WTC11 (cell line): ENCODE measurements at places on chromosomes 7 and 10. TPM values are rescaled to one million over a fixed set of nuclear protein-coding genes. Genes with fewer than 3 reads are reported as not detected.

- no peak for DNase-seq
Measured at GRCh38 chr10:677038-677437, 12.4 kb downstream of the DIP2C start.

DNA sequence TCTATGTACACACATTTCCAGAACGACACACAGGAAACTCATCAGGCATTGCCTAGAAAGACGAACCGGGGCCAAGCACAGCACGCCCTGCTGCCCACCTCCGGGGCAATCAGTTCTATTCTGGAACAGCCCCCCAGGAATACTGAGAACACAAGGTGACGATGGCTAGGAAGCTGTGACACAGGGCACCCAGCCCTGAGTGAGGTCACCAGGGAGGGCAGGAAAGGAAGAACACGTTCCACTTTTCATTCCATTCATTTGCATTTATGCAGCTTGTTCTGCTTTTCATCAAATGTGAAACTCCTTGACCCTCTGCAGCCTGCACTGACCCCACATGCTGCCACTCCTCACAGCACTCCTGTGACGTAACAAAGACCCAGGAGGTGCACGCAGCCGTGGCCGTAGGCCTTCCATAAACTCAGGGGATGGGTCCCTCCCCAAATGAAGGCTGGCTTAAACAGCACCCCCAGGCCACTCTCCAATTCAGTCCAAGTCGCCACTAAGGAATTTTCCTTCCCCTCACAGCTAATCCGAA lies 28.9 kb downstream of the MAD1L1 start:
- DNase-seq, result peak; percentile 7

- no peak for DNase-seq
Measured at GRCh38 chr7:106169821-106170610, 57.9 kb upstream of the SYPL1 start.

- no peak for DNase-seq
Measured at GRCh38 chr10:70321897-70322890, 38.4 kb upstream of the NPFFR1 start.

- DNase-seq, result no peak
Measured at GRCh38 chr10:69317626-69318105, 39.4 kb downstream of the HK1 start.

DNA sequence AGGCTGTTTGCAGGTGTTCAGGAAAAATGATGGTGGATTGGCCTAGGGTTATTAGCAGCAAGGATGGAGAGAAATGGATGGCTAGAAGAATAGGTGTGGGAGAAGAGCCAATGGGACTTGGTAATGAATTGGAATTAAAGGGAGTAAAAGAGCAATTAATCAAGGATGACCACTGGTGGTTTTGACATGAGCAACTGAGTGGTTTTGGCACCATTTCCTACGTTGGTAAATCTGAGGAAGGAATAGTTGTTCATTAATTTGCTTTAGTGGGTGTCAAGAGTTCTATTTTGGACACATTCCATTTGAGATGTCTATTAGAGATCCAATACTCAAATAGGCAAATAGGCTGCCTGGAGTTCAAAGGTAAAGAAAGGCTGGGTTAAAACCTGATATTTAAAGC lies 38.2 kb upstream of the NRBF2 start:
- DNase-seq, result no peak

- DNase-seq, result no peak
Measured at GRCh38 chr10:18238870-18239485, 98.8 kb downstream of the CACNB2 start.

DNA sequence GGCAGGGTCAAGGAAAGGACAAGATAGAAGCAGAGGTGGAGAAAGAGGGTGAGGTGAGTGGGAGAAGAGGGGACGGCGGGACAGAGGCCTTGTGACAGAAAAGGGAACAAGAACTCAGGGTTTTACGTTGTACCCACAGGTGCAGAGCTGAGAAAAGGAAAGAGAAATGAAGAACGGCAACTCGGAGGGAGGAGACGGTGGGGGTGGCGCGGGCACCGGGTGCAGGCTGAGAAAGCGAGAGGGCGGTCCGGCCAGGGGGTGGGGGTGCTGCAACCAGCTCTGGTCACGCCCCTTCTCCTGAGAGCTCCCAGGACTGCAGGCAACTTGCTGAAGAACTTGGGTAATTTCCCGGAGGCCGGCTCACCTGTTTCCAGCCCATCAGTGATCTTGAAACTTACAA lies 65.3 kb downstream of the CARD11 start:
- DNase-seq, result peak; percentile 73

DNA sequence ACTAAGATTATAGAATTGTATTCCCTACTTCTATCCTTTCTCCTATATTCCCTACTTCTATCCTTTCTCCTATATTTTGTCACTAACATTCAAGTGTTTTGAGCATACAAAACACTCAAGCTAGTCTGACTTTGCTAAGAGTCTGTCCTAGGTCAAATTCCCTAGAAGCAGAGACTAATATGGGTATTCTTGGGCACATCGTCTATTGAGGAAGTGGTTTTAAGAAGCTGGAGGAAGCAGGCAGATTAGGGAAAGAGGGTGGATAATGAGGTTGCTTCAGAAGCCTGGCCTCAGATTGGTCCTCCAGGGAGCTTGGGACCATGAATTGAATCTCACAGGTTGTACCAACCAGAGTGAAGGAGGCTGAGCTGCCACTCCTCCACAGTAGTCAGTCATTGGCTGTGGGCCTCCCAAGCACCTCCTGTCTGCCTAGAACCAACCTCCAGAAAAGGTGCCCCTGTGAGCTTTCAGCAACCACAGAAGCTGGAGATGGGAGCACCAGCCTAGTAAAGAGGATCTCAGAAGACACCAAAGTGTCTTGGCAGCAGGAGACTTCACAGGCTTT lies 295.9 kb upstream of the PHF14 start:
- no peak for DNase-seq

- no peak for DNase-seq
Measured at GRCh38 chr7:148738737-148739535, 40.2 kb downstream of the CUL1 start.

DNA sequence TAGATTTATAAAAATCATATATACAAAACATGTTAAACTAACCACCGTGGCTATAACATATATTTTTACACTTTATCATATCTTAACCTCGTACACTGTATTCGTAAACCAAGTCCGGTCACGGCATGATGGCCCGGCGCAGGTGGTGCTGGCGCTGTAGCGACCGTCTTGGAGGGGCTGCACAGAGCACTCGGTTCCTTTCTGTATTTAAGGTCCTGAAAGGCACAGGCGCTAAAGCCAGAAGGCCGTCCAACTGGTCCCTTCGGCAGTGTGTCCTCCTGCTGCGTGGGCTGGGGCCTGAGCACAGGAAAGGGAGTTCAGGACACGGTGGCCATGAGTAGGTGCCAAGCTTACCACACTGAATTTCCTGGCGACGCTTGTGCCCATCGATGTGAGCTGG lies 33.8 kb downstream of the AMZ1 start:
- no peak for DNase-seq

DNA sequence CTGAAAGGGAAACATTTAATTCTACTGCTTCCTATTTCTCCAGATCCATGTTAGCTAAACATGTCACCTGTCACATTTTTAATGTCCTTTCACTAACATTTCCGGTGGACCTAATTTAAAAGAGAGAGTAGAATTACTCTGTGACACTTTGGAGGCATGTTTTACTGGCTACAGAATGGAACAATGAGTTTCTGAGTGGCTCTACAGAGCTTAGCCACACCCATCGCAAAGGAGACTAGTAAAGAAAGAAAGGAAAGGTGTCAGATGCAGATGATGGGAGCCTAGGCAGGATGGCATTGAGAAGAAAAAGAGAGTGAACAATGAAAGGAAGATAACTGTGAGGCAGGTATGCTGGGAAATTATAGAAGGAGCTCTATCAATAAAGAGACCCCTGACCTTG lies 35.9 kb downstream of the NDUFB2 start:
- DNase-seq, result no peak

DNA sequence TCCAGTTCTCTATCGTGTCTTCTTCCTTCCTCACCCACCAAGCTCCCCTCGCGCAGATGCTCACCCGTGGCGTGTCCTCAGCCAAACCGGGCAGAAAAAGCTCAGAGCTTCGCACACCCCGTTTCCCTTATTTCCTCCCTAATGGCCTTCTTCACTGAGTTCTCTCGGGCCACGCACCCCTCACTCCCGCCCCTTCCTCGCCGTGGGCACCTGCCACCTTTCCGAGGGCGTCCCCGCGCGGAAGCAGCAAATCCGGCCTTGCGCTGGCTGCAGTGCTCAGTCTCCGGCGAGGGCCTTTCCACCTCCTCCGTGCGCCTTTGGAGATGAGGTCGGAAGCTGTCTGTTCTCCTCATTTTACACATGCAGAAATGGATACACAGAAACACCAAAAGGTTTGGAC lies 12.4 kb upstream of the CALML3 start:
- DNase-seq, result no peak

GRCh38 chr10:110803830-110804338 lies 67.8 kb upstream of the PDCD4 start:
- peak; percentile 48 for DNase-seq

MBL2 gene
- total RNA-seq, result not detected in 3 replicates

CALN1 gene
- 9.7 to 11.0 TPM (median 10.5 TPM) in 3 replicates for total RNA-seq

EGFR gene
- 5.9 to 7.6 TPM (median 6.0 TPM) in 3 replicates for total RNA-seq

AKR1C3 gene
- total RNA-seq, result 6.7 to 9.0 TPM (median 8.6 TPM) in 3 replicates

PODXL gene
- 483 to 623 TPM (median 614 TPM) in 3 replicates for total RNA-seq

CD36 gene
- 0.25 to 1.4 TPM (median 0.34 TPM) in 3 replicates for total RNA-seq

CYP3A7 gene
- not detected in 3 replicates for total RNA-seq

CAMK2B gene
- 0.41 to 0.53 TPM (median 0.44 TPM) in 3 replicates for total RNA-seq

ARL5B gene
- total RNA-seq, result 37.6 to 44.1 TPM (median 39.4 TPM) in 3 replicates
